LNCaP clone FGC (cell line): ENCODE measurements at places on chromosomes 11 and 22.

- no peak for DNase-seq
These were observed 108.2 kb upstream of the CD44 start for GRCh38 chr11:35030716-35031213.

DNA sequence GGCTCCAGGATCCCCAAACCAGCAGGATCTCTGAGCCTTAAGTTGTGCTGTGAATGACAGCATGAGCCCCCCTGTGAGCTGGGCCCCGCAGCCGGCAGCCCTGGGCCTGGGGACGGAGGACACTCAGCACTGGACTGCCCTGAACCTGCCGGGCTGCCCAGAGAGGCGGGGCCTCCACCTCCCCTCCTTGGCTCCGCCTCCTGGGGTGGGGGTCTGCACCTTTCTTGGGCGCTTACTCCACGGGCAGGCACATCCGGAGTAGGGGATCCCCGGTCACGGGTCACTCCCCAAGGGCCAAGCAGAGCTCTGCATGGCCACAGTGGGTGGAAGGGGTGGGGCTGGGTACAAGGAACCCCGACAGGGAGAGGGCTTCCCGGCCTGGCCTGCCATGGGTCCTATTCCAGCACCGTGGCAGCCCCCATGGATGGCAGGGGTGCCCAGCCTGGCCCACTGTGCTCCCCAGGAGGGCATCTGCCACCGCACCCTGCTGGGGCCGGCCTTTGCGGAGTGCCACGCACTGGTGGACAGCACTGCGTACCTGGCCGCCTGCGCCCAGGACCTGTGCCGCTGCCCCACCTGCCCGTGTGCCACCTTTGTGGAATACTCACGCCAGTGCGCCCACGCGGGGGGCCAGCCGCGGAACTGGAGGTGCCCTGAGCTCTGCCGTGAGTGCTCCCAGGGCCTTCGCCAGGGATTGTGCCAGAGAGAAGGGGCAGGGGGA lies 5.4 kb downstream of the MUC5B start:
- DNase-seq = no peak

- no peak for DNase-seq
These were observed 20.4 kb upstream of the MYEOV start for GRCh38 chr11:69273571-69273970.

DNA sequence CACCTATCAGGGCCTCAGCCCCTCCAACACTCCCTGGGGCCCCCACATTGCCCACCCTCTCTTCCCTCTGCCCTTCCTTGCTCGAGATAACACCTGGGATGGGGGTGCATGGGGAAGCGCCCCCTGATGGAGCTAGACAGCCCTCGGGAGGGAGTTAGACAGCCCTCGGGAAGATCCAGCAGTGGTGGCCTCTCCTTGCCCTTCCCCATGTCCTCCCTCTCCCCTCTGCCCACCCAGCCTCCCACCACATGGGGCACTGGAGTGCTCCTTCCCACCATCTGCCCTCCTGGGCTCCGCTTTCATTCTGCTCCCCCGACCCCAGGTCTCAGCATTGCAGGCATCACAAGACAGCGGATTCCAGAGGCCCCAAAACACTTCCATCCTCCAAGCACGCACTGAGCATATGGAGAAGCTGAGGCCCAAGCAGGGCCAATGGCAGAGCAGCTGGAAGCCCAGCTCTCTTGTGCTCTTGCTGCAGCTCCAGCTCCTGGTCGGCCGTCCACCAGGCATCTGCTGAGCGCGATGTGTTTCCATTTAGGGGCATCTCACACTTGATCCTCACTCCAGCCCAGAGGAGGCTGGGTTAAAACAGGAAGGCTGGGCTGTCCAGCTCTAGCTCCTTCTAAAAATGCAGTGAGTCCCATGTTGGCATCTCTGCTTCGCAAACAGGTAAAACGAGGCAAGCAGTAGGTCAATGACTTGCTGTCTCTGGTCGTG lies 65.6 kb downstream of the IGLL1 start:
- DNase-seq = no peak

DNA sequence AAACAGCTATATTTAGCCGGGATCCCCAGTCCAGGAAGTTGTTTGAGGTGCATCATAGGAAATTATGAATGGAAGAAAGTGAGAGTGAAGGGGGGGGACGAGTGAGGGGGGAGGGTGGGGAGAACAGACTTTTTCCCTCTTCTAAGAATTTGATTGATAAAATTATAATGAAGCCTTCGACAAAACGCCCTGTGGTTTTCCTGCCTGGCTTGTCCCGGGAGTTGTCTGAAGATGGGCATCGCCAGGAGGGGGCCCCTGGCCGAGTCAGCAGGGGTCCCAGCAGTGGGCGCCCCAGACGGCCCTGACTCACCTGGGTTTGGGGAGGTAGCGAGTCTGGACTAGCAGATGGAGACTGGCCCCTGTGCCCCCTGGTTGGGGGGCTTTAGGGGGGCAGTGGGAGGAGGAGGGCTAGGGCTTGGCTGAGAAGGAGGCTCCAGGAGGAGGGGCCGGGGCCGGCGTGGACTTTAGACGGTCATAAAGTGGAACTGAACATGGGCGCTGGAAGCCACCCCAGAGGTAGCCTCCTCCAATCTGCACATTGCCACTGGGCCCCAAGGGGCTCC lies 336 bp upstream of the LIF start:
- DNase-seq = no peak

- no peak for DNase-seq
These were observed 4.9 kb downstream of the LMO1 start for GRCh38 chr11:8258784-8259183.

DNA sequence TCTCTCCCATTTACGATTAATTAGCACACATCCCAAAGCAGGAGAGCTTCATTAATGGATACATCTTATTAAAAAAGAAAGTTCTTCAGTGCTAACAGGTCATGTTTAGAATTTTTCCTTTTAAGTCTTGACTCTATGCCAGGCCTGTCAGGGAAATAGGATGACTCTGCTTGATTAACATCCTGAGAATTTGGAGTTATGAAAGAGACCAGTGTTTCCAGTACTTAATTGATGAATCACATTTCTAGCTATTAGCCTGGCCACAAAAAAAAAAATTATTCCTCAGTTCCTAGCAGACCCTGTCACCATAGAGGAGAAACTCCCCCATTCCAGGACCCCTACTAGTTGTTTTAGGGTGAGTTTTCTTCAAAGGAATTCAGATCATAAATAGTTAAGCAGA lies 23.6 kb upstream of the ME3 start:
- no peak for DNase-seq

GRCh38 chr22:31247726-31248125 lies 35.6 kb downstream of the LIMK2 start:
- no peak for DNase-seq

- no peak for DNase-seq
These were observed 125.9 kb upstream of the SYT13 start for GRCh38 chr11:45412051-45412471.

DNA sequence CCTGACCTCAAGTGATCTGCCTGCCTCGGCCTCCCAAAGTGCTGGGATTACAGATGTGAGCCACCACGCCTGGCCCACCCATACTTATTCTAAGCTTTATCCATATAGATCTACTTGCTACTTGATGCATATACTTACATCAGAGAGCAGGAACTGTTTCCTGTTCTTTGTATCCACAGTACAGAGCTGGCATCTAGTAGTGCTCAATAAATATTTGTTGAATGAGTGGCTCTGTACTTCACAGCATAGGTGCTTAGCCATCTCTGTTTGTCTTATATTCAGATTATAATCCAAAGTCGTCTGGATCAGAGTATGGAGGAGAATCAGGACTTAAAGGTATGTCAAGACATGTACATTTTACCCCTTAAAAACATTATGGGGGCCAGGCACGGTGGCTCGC lies 38.6 kb upstream of the DLAT start:
- peak; percentile 33 for DNase-seq
